ENCODE measurements at places on chromosomes 4 and X. TPM values are rescaled to one million over a fixed set of nuclear protein-coding genes. Genes with fewer than 3 reads are reported as not detected.

- no peaks in the 10 kb centered on the region for H3K27me3 ChIP-seq
- H3K27ac ChIP-seq, result no peak overlapping the region
- no peak overlapping the region for H3K4me3 ChIP-seq
- H3K4me1 ChIP-seq, result no peaks in the 10 kb centered on the region
- no peaks in the 10 kb centered on the region for H3K36me3 ChIP-seq
These were observed 1190.4 kb downstream of the TECRL start for GRCh38 chr4:63218856-63219255.

- H3K36me3 ChIP-seq, result no peaks in the 10 kb centered on the region
- H3K4me3 ChIP-seq, result no peak overlapping the region
- H3K27me3 ChIP-seq, result no peaks in the 10 kb centered on the region
- no peak for DNase-seq
- no peak overlapping the region for H3K27ac ChIP-seq
These were observed 431.2 kb upstream of the FAM47C start for GRCh38 chrX:36577006-36577405.

DNA sequence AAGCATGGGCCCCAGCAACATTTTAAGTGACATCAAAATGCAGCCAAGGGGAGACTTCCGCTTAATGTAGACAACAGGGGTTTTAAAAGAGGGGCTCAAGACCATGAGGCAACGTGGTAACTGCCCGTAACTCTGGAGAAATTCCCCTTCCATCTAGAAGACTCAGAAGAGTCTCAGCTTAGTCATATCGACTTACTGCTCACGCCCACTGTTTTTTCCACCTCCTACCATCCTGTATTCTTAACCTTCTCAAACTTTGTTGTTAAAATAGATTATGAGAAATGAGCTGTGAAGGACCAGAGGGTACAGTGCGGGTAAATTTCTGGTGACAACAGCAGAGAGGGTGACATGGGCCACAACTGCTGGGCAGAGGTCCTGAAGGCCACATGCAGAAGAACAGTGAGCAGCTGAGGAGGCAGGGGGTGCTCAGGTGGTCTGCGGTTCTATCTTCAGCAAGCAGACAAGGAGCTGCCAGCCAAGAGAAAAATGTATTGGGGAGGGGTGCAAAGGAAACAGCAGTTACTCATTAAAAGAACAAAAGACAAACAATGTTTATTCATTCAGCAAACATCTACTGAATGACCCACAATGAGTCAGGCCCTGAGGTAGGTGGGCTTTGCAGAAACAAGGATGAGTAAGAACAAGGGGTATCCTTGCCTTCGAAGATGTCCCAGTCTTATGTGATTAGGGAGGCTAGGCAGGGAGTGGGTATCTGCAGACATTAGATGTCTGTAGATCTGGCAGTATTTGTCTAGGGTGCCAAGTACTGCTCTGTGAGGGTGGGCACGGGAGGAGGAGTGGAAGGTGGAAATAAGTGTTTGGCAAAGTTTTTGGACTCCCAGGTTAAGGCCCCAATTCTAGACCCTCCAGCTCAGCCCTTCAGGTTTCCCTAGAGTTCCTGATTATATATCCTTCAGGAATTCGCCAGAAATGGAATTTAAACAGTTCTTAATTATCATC is 175.3 kb downstream of the TSPAN5 start:
- DNase-seq, result no peak
- peak overlapping the region; percentile 71 for H3K27ac ChIP-seq
- H3K27me3 ChIP-seq, result no peaks in the 10 kb centered on the region
- peaks cover 8% of the 10 kb centered on the region for H3K36me3 ChIP-seq
- peak overlapping the region; percentile 43 for H3K4me3 ChIP-seq

- no peaks in the 10 kb centered on the region for H3K36me3 ChIP-seq
- no peak for DNase-seq
- peaks cover 12% of the 10 kb centered on the region for H3K27me3 ChIP-seq
- H3K27ac ChIP-seq, result no peak overlapping the region
These were observed 56.8 kb upstream of the TXK start for GRCh38 chr4:48190839-48191238.

DNA sequence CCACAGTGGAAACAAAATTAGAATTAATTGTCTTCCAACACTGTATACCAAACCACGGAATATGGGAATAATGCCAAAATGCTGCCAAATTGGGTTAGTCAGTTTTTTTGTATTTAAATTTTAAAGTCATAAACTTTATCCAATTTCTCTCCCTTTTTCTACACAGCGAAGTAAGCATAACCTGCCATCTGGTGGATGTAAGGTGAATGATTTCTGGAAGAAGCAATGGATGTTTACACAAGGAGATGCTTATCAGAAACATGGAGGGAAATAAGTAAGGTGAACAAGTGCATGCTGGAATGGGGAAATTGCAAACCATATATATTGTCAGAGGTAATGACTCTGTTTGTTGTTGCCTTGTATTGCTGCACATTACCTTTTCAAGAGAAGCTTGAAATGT is 691.9 kb downstream of the TECRL start:
- H3K36me3 ChIP-seq, result no peaks in the 10 kb centered on the region
- no peak for DNase-seq
- no peak overlapping the region for H3K27ac ChIP-seq

- no peak for DNase-seq
- no peaks in the 10 kb centered on the region for H3K36me3 ChIP-seq
- no peak overlapping the region for H3K4me3 ChIP-seq
- H3K27me3 ChIP-seq, result no peaks in the 10 kb centered on the region
These were observed 17.0 kb downstream of the LAMP2 start for GRCh38 chrX:120452131-120452530.

- H3K27me3 ChIP-seq, result no peaks in the 10 kb centered on the region
- no peak overlapping the region for H3K27ac ChIP-seq
- no peak for DNase-seq
These were observed 32.3 kb downstream of the AFF1 start for GRCh38 chr4:86967073-86967472.

- DNase-seq, result no peak
- H3K36me3 ChIP-seq, result no peaks in the 10 kb centered on the region
- no peaks in the 10 kb centered on the region for H3K4me1 ChIP-seq
- H3K27ac ChIP-seq, result no peak overlapping the region
These were observed 578.7 kb downstream of the BCOR start for GRCh38 chrX:39519030-39519488.

GRCh38 chrX:46477435-46477834 is 67.8 kb downstream of the ZNF674 start:
- H3K27me3 ChIP-seq, result no peaks in the 10 kb centered on the region
- DNase-seq, result no peak
- H3K27ac ChIP-seq, result no peak overlapping the region
- H3K4me1 ChIP-seq, result no peaks in the 10 kb centered on the region
- no peaks in the 10 kb centered on the region for H3K36me3 ChIP-seq
- no peak overlapping the region for H3K4me3 ChIP-seq

DNA sequence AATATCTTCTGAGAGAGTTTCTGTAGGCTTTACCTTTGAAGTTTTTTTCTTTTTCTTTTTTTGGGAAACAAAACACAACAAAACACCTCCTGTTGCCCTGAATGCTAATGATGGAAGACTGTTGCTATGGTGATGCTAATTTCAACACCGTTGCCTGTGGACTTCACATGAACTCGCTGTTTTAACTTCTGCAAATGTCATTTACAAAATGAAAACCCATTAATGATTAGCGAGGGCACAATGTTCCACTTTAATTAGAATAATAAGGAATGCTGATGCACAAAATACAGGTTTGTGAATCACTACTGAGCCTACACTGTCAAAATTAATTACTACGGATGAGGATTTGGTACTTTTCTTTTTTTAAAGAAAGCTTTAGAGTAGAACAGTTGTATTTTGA is 227.1 kb upstream of the FTHL17 start:
- no peak overlapping the region for H3K4me3 ChIP-seq
- no peaks in the 10 kb centered on the region for H3K4me1 ChIP-seq
- DNase-seq, result no peak
- H3K27ac ChIP-seq, result no peak overlapping the region
- no peaks in the 10 kb centered on the region for H3K36me3 ChIP-seq

- no peak overlapping the region for H3K4me3 ChIP-seq
- H3K27ac ChIP-seq, result no peak overlapping the region
These were observed 3.9 kb upstream of the CXCL13 start for GRCh38 chr4:77601614-77602187.

DNA sequence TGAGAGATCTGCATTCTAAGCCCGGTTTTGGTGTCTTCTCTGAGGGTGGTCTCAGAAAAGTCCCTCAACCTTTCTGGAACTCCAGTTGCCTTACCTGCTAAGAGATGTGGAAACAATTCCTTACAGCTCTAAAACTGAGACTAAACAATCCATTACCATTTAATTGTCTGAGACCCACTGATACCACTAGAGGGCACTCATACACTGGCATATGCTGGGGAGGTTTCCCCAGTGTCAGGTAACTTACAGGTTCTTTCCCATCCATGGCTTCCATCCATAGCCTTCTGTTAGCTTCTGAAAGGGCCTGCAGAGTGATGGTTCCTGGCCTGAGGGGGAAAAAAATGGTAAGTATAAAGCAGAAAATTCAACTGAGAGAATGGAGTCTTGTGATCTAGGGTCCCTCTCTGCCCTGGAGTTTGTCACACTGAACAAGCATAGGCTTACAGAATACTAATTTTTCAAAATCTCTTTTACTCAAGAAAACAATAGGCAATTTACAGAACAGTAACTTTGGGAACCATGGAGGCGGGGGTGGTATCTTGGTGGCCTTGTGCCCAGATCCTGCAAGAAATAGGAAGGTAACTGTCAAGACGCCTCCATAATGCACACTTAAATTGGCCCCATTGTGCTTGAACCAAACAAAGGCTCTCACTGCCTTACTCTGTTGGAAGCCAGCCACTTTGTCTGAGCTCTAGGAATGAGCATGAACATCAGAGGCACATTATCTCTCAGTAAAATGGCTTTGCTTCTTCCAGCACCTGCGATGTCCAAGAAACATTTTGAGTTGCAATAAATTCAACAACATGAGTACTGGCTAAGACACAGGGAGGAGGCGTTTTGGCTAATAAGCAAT is 236.1 kb downstream of the OPHN1 start:
- no peak overlapping the region for H3K27ac ChIP-seq
- peak; percentile 3 for DNase-seq
- H3K36me3 ChIP-seq, result no peaks in the 10 kb centered on the region
- H3K27me3 ChIP-seq, result no peaks in the 10 kb centered on the region

DNA sequence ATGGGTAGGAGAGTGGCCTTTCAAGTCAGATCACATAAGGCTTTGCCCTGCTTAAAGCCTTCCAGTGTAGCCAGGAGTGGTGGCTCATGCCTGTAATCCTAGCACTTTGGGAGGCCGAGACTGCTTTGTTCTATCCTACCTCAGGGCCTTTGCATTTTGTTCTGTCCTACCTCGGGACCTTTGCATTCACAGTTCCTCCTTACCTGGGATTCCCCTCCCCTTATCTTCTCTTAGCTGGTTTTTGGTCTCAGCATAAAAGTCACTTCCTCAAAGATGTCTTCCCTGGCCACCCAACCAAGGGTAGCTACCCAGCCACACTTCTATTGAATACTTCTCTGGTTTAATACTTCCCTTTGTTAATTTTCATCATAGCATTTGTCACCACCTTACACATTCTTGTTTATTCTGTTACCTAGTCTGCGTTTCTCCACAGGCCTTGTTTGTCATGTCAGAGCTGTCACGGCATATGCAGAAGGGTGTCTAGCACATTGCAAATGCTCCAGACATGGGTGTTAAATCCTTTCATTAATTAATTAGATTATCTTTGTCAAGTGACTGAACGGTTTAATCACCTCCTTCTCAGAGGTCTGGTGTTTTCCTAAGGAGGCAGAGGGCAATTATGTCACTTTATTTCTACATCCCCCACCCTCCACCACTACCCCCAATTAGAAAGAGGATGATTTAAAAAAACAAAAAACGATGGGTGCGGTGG is 11.3 kb upstream of the SETD7 start:
- no peaks in the 10 kb centered on the region for H3K36me3 ChIP-seq
- no peak for DNase-seq
- peaks cover 9% of the 10 kb centered on the region for H3K27me3 ChIP-seq
- peak overlapping the region; percentile 3 for H3K4me3 ChIP-seq
- H3K27ac ChIP-seq, result peak overlapping the region; percentile 0

DNA sequence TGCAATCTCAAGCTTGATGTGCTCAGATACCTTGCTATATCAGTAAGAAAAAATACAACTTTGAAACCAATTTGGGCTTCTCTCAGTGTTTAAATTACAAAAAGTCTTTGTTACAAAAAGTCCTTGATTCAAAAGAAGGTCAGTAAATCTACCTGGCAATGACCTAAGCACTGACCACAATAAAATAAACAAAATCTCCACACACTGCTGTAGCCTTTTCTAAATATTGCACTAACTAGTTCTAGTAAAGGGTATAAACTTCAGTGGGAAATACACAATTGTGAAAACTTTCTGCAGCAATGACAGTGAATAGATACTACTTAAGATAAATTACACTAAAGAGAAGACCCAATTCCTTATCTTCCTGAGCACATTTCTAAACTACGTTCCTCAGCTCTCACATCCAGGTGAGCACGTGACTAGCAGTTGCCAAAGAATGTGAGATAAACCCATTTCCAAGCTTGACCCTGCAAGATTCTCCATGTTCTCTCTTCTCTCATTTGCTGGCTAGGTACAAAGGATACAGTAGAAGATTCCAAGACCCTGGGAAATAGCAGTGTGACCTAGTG is 81.4 kb upstream of the GPR34 start:
- H3K4me3 ChIP-seq, result no peak overlapping the region
- H3K27me3 ChIP-seq, result no peaks in the 10 kb centered on the region
- no peaks in the 10 kb centered on the region for H3K4me1 ChIP-seq
- H3K36me3 ChIP-seq, result no peaks in the 10 kb centered on the region
- no peak for DNase-seq
- no peak overlapping the region for H3K27ac ChIP-seq

DNA sequence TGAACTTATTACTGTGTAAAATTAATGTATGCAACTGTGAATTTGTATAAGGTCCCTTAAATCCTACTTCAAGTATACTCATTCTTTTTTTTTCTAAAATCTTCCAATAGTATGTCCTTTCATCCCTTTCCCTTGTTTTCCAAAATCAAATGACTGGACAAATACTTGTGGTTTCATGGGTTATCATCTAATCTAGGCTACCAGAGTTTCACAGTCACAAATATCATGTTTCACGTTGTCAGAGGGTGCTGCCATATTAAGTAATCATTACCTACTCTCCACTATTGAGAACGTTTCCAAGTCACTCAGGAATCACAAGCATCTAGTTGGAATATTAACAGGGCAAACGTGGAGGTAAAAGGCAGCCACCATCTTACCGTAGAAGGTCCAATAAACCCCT is 1235.0 kb upstream of the TENM3 start:
- H3K27ac ChIP-seq, result no peak overlapping the region
- no peak overlapping the region for H3K4me3 ChIP-seq
- H3K4me1 ChIP-seq, result no peaks in the 10 kb centered on the region

- H3K27me3 ChIP-seq, result peaks cover 3% of the 10 kb centered on the region
- no peak overlapping the region for H3K4me3 ChIP-seq
- H3K36me3 ChIP-seq, result no peaks in the 10 kb centered on the region
- H3K27ac ChIP-seq, result no peak overlapping the region
- no peaks in the 10 kb centered on the region for H3K4me1 ChIP-seq
These were observed 138.9 kb downstream of the HMX1 start for GRCh38 chr4:8732681-8733243.

Gene C1GALT1C1
- 5.4 TPM for total RNA-seq

Gene ADGRL3
- total RNA-seq, result not detected

Gene AREG
- 17.3 TPM for total RNA-seq

Gene DGKK
- total RNA-seq, result not detected

Gene DDIT4L
- not detected for total RNA-seq

Gene SHROOM4
- total RNA-seq, result 0.02 TPM

Gene SLC25A53
- total RNA-seq, result 9.6 TPM

Gene PRSS48
- total RNA-seq, result not detected

Gene KLHL13
- 0.96 TPM for total RNA-seq

Gene MAGEA4
- total RNA-seq, result not detected

Gene INTU
- not detected for total RNA-seq

Gene TSPAN7
- 0.18 TPM for total RNA-seq

Gene FGF2
- 0.31 TPM for total RNA-seq

Gene SSX2B
- not detected for total RNA-seq

Gene CXorf38
- total RNA-seq, result 15.7 TPM

Gene DCAF16
- total RNA-seq, result 71.6 TPM

Gene P2RY8
- total RNA-seq, result 131 TPM

Gene HPGDS
- 0.37 TPM for total RNA-seq

Measured in T-helper 17 cell (primary cell).